Stimulated activated CD8-positive, alpha-beta memory T cell treated with anti-CD3 and anti-CD28 coated beads, Interleukin-12 subunit alpha, Interleukin-12 subunit beta, amount 100 ng/mL, for 4 hours (primary cell): ENCODE measurements at places on chromosomes 6 and 20.

DNA sequence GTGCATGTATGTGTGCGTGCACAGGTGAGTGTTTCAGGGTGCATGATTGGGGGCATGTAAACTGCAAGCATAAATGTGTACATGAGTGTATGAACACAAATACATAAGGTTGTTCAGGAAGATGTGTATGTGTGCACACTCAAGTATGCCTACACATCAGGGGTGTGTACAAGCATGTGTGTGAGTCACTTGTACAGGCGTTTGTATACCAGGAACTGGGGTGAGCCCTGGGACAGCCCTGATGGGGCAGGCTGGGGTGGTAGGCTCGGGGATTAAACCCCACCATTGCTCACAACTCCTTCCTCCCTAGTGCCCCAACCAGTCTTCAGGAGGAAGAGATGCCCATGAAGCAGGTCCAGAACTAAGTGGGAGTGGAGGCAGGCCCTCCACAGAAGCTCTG is 4.3 kb downstream of the CRIP3 start:
- no peak for DNase-seq

- no peak for DNase-seq
These were observed 22.6 kb downstream of the TRERF1 start for GRCh38 chr6:42429042-42429585.

- DNase-seq = no peak
These were observed 92.6 kb upstream of the RIPOR2 start for GRCh38 chr6:25028328-25028727.

- no peak for DNase-seq
These were observed 83.1 kb upstream of the MAP7 start for GRCh38 chr6:136633355-136633754.

DNA sequence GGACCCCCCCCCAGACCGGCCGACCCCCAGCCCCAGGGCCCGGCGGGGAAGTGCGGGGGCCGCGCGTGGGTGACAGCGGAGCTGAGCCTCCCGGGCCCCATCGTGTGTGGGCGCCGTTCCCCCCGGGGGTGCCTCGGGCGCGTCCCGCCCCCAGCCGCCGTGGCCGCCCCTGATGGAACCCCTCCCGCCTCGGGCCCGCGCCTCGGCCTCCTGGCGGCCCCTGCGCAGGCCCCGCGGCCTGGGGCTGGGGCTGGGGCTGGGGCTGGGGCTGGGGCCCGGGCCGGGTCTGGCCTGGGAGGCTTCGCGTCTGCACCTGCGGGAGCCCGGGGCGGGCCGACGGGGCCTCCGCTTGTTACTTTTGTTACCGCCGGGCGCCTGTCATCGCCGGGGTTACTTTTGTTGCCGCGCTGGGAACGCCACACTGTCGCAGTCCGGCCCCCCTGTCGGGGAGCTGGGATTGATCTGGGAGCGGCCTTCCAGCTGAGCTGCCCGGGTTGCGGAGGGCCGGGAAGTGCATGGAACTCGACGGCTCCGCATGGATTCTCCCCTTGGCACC is 598 bp downstream of the OGFR start:
- peak; percentile 52 for DNase-seq

- DNase-seq = no peak
These were observed 79.0 kb downstream of the BCKDHB start for GRCh38 chr6:80185492-80185891.

DNA sequence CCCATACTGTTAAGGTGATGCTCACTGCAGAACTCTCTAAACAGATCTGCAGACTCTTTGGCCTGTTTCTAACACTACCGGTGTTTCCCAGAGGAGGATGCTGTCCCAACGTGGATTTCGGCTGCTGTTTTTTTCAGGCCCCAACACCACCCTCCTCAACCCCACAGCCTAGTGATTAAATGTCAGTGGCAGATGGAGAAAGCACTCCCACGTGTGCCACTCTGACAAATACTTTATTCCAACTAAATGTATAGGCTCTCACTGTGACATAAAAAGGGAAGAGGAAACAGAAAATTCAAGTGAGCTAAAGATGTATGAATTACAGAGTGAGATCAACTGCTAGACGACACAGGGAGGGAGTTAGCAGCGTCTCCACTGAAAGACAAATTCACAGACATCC is 3.6 kb downstream of the TBC1D20 start:
- DNase-seq = no peak
